CD4-positive, alpha-beta memory T cell (primary cell): ENCODE measurements at places on chromosomes 4 and X. TPM values are rescaled to one million over a fixed set of nuclear protein-coding genes. Genes with fewer than 3 reads are reported as not detected.

DNA sequence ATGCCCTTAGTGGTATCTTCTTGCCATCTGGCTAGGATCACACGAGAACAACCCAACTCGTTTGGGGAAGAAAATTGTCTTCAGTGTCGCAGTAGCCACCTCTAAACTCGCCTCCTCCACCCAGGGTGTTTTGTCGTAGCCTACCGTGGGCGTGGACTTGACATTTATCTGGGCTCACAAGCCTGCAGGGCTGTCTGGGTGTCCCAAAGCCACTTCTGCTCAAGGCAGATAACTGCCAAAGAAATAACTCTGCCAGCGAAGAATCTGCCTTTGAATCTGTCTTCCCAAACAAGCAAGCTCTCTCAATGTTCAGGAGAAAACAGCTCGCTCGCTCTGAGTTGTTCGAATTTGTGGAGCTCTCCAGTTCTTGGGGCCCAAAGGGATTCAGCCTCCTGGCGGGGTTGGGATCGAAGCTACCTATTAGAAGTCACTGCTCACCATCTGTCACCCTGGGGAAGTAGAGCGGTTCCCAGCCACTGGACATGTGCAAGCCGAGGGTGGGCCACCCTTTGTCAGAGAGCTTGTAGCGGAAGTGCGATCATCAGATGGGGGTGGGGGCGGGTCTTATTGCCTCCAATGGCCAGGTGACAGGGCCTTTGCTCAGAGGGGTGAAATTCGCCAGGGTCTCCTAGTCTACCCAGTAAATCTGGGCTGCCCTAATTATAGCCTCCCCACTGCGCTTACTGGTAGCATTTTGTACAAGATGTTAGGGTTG, 14.8 kb downstream of the BLOC1S4 start:
- H3K36me3 ChIP-seq = no peaks in the 10 kb centered on the region
- no peak overlapping the region for H3K27ac ChIP-seq
- H3K4me3 ChIP-seq = no peak overlapping the region
- DNase-seq = no peak

Gene PNMA3
- 0.21 TPM for polyA plus RNA-seq

Gene TBX22
- not detected for polyA plus RNA-seq

Gene TRPC3
- not detected for polyA plus RNA-seq

GRCh38 chr4:83250687-83251446, 33.7 kb downstream of the COQ2 start:
- no peak for DNase-seq
- no peak overlapping the region for H3K27ac ChIP-seq
- H3K4me3 ChIP-seq = no peak overlapping the region
- no peaks in the 10 kb centered on the region for H3K36me3 ChIP-seq
- peaks cover 23% of the 10 kb centered on the region for H3K4me1 ChIP-seq

- H3K36me3 ChIP-seq = no peaks in the 10 kb centered on the region
- no peak overlapping the region for H3K27ac ChIP-seq
- no peak for DNase-seq
- peaks cover 9% of the 10 kb centered on the region for H3K4me1 ChIP-seq
These were observed 37.8 kb upstream of the HPF1 start for GRCh38 chr4:169795585-169795984.

DNA sequence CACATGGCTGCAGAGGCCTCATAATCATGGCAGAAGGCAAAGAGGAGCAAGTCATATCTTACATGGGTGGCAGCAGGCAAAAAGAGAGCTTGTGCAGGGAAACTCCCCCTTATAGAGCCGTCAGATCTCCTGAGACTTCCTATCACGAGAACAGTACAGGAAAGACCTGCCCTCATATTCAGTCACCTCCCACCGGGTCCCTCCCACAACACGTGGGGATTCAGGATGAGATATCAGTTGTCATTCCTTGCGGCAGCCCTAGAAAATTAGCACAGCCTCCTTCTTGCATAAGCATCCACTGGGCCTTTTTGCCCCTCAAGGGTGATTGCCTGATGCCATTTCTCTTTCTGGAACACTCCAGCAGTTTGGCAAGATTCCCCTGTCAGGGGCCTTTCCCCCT, 61.7 kb upstream of the STX18 start:
- H3K4me3 ChIP-seq = no peak overlapping the region
- DNase-seq = no peak
- no peaks in the 10 kb centered on the region for H3K36me3 ChIP-seq
- H3K27me3 ChIP-seq = no peaks in the 10 kb centered on the region
- no peaks in the 10 kb centered on the region for H3K4me1 ChIP-seq

Gene STATH
- polyA plus RNA-seq = not detected

GRCh38 chr4:99088023-99088449, 552 bp downstream of the ADH5 start:
- H3K4me3 ChIP-seq = peak overlapping the region; percentile 73
- peaks cover 22% of the 10 kb centered on the region for H3K36me3 ChIP-seq

Gene FGF5
- not detected for polyA plus RNA-seq

GRCh38 chr4:95798003-95798402, 41.9 kb upstream of the PDHA2 start:
- no peak for DNase-seq
- H3K27me3 ChIP-seq = no peaks in the 10 kb centered on the region
- no peak overlapping the region for H3K4me3 ChIP-seq
- H3K4me1 ChIP-seq = no peaks in the 10 kb centered on the region

- no peak for DNase-seq
- no peak overlapping the region for H3K27ac ChIP-seq
- no peak overlapping the region for H3K4me3 ChIP-seq
- H3K4me1 ChIP-seq = no peaks in the 10 kb centered on the region
- no peaks in the 10 kb centered on the region for H3K36me3 ChIP-seq
These were observed 4.9 kb downstream of the SLC9A7 start for GRCh38 chrX:46754036-46754435.

DNA sequence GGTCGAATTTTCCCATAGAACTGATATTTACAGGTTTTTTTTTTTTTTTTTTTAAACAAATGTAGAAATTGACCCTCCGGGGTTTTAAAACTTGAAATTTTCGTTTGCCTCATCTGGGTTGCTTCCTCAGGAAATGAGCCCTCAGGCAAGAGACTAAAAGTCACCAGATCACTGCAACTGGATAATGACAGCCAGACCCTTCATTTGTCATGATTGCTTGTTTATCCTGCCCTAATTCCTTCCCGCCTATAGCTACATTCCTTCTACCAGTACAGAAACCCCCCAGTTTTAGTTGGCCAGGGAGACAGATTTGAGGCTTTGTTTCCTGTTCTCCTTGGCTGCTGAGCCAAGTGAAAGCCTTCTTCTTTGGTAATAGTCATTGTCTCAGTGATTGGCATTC, 44.0 kb upstream of the IGFBP7 start:
- H3K36me3 ChIP-seq = no peaks in the 10 kb centered on the region
- H3K4me3 ChIP-seq = no peak overlapping the region
- no peak for DNase-seq
- no peak overlapping the region for H3K27ac ChIP-seq
- no peaks in the 10 kb centered on the region for H3K4me1 ChIP-seq

Gene SPANXN1
- polyA plus RNA-seq = not detected

DNA sequence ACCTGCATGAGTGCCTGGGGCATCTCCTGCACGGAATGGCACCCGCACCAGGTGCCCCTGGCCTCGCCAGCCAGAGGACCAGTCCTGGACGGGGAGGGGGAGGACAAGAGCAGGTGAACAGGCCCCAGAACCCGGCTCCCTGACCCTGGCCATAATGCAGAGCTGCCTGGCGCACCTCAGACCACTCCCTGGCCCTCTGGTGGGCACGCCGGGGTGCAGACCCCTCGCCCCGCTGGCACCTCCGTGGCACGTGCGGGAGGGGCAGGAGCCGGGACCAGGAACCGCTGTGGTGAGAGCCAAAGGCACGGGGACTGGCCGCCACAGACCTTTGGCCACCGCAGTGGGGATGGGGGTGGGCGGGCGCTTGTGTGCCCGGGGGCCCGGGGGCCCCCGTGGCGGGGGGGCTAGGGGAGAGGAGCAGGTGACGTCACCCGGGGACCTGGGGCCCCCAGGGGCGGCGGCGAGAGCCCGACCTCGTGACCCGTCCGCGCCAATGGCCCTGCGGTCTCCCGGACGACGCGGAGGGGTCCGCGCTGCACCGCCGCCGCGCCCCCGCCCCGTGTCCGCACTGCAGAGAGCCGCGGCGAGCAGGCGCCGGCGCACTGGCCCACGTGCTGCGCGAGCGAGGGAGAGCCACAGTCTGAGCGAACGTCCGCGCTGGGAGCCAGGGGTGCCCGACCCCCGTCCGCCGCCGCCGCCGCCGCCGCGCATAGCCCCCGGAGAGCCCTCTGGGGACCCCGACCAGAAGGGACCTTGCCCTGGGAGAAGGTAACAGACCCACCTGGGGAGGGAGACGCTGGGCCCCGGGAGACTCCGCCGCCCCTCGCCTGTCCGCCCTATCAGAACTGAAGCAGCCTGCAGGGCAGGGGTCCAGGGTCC, at the start of gene PNMA3:
Gene PNMA3 (plus strand): TSS at position 600 of the 879 bp plus-strand sequence. CDS start 586 bp downstream, outside the sequence.
- H3K4me1 ChIP-seq = no peaks in the 10 kb centered on the region
- no peak within 1 kb of the TSS for H3K27ac ChIP-seq
- no peak for DNase-seq
- H3K4me3 ChIP-seq = no peak within 1 kb of the TSS
- H3K27me3 ChIP-seq = no peaks in the 10 kb centered on the region

Gene XKRX
- polyA plus RNA-seq = not detected

- no peaks in the 10 kb centered on the region for H3K27me3 ChIP-seq
- H3K4me1 ChIP-seq = no peaks in the 10 kb centered on the region
- DNase-seq = no peak
- peaks cover 33% of the 10 kb centered on the region for H3K36me3 ChIP-seq
- H3K4me3 ChIP-seq = no peak overlapping the region
These were observed 136.3 kb downstream of the UBE2K start for GRCh38 chr4:39834269-39834668.

Gene ABLIM2
- polyA plus RNA-seq = 0.44 TPM

Gene KIF4A
- polyA plus RNA-seq = not detected

DNA sequence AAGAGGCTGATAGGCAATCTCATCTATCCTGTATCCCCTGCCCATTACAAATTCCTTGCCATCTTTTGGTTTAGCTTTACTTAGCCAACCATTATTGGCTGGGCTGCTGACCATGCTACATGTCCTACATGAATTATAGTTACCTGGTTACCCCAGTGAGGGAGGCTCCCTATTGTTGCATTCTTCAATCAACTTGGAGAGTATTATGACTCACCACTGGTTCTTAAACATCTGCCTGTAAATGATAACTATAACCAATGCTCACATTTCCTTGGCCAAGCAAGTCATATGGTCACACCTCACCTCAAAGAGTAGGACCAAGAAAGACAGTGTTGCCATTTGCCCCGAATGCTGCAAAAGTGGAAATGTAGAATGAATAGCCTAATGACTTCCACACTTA, 297.6 kb downstream of the IL15 start:
- H3K27me3 ChIP-seq = no peaks in the 10 kb centered on the region
- no peaks in the 10 kb centered on the region for H3K36me3 ChIP-seq
- no peak overlapping the region for H3K27ac ChIP-seq
- no peak for DNase-seq
- H3K4me1 ChIP-seq = no peaks in the 10 kb centered on the region

GRCh38 chrX:703866-704265, 73.3 kb downstream of the SHOX start:
- no peaks in the 10 kb centered on the region for H3K27me3 ChIP-seq
- no peaks in the 10 kb centered on the region for H3K4me1 ChIP-seq
- no peak for DNase-seq

Gene EGF
- polyA plus RNA-seq = not detected

GRCh38 chr4:119930546-119930945, 136.1 kb downstream of the MAD2L1 start:
- H3K36me3 ChIP-seq = no peaks in the 10 kb centered on the region
- no peaks in the 10 kb centered on the region for H3K27me3 ChIP-seq
- H3K4me3 ChIP-seq = no peak overlapping the region
- H3K4me1 ChIP-seq = no peaks in the 10 kb centered on the region
